ENCODE measurements at places on chromosomes 3 and 15.

DNA sequence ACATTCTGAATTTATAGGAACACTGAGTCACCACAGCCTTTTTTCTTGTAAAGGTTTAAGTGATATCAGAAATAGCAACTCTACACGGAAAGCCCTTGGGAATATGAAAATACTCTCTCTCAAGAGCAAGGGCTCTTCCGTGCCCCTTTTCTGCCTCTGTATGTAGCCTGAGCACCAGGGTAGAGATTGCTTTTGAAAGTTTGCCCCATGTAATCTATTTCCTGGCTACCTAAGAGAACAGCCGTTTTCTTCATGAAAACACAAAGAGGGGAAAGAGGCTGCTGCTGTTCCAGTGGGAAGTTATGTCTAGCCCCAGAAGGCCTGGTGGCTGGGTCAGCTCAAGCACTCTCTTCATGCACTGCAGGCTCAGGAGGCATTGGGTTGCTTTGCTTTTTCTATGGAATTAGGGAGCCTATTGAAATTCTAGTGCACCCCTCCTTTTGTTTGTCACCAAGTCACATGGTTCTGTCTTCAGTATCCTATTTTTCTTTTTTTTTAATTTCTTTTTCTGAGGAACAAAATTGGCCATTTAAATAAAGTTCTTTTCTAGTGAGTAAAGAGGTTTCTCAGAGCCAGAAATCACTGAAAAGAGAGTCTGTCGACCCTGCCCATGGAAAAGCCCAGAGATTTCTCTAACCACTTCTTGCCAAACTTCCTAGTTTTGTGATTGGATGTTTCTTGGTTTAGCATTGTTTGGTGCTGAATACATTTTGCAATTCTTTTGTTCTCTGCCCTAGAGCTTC lies 39.5 kb downstream of the TIGIT start:
- DNase-seq: no peak

GRCh38 chr3:188954590-188955208 lies 217.1 kb upstream of the TPRG1 start:
- DNase-seq: peak; percentile 89

DNA sequence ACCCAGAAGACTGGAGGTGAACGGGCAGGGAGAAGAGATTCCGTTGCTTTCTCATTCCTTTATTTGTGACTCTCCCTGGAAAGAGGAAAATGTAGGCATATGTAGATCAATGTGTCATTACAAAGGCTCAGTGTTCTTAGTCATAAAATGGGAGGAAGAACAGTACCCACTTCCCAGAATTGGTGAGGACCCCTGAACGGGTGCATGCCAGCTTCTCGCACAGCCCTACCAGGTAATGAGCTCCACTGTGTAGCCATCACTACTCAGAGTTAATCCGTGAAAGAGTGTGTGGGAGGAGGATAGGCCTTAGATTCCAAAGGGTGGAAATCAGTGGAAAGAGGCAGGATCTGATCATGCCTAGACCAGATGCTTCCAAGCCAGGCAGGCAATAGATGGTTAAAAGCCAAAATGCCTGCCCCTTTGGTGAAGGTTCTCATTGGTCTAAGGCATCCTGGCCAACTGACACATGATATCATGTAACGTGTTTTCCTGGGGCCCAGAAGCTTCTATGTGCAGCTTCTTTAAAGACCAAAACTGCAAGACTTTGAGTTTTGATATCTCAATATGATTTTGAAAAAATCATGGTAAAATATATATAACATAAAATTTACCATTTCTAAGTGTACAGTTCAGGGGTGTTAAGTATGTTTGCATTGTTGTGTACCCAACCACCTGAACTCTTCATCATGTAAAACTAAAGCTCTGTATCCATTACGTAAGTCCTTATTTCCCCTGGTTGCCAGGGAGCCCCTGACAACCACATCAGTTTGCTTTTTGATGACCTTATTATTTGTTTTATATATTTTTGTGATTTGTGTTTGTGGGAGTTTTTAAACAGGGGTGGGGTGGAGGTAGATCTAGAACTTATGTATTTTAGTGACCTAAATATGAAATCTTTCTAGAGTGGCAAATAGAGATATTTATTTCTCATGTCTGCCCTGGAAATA lies 402.2 kb upstream of the CFAP20DC start:
- DNase-seq: no peak

- no peak for DNase-seq
These were observed at the start of gene TRIM69 for GRCh38 chr15:44736181-44736765. Gene TRIM69 (plus strand): TSS chr15:44736528. CDS start chr15:44736705, 177 bp downstream.

GRCh38 chr3:71069797-71070196 lies 513.7 kb downstream of the FOXP1 start:
- DNase-seq: peak; percentile 57

DNA sequence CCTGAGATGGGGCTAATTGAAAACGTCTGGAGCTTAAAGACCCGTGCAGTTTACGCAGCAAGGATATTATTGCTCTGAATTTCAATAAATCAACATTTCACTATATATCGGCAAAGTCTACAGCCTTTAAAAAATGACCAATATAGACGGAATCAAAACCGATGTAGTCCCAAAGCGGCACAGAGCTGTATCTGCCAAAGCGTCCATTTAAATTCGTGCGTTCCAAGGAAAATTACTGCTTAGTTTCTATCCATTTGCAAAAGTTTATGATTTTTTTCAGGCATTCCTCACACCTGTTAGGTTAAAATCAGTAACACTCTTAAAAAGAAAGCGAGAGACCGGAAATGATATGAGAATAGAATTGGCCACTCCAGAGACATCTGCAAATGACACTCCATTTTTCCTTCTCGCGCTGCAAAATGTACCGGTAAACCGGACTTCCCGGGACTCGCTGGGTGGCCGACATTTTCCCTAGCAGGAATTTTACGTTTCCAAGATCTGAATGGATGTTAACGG lies 777 bp upstream of the EIF4A2 start:
- no peak for DNase-seq

DNA sequence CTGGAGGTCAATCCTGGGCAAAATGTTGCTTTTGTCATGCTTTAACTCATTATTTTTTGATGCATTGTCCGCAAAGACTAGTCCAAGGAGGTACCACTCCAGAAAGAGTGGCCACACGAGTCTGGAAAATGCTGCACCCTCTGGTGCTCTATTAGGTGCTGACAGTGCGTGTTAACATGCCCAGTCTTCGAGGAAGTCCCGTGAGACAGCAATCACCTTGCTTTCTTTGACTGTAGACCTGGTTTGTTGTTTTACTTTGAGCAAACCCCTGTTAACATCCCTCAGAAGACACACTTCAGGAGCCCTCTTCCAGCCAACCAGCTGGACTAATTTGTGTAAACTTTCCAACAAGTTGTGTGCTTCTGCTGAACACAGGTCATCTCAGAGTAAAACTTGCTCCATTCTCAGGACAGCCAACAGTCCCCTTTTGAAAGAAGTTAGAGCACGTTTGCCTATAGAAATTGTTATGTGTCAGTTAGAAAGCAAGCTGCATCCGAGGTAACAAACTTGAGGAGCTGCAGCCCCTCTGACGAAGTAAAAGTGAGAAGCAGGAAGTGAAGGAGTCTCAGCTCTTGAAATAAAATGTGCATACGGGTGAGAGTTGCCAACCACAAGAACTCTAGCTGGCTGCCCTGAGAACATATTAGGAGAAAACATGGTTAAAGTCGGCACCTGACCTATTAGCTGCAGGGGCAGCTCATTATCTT lies 205.0 kb downstream of the LPP start:
- DNase-seq: no peak

GRCh38 chr3:135218304-135218703 lies 423.2 kb downstream of the EPHB1 start:
- no peak for DNase-seq

- peak; percentile 76 for DNase-seq
These were observed 17.8 kb upstream of the MAP4 start for GRCh38 chr3:48034000-48034516.

- DNase-seq: peak; percentile 28
These were observed 67.5 kb upstream of the AKAP13 start for GRCh38 chr15:85312929-85313331.

- no peak for DNase-seq
These were observed 4.7 kb upstream of the CORO2B start for GRCh38 chr15:68574046-68574445.

DNA sequence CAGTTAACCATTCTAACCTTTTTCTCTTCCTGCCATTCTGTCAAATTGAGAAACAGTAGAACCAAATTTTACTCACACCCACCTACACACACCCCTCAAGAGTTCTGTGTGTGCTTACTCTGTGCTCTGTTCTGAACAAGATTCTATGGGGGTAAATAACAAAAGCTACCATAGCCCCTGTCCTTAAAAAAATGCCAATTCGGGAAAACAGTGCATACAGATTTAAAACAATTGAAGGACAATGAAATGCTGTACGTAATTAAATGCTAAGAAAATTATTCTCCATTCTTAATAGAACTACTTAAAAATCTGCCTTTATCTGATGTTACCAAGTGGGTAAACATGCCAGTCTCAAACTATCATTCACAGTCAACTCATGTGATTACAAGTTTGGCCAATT lies 1107.5 kb downstream of the TUSC7 start:
- DNase-seq: no peak

DNA sequence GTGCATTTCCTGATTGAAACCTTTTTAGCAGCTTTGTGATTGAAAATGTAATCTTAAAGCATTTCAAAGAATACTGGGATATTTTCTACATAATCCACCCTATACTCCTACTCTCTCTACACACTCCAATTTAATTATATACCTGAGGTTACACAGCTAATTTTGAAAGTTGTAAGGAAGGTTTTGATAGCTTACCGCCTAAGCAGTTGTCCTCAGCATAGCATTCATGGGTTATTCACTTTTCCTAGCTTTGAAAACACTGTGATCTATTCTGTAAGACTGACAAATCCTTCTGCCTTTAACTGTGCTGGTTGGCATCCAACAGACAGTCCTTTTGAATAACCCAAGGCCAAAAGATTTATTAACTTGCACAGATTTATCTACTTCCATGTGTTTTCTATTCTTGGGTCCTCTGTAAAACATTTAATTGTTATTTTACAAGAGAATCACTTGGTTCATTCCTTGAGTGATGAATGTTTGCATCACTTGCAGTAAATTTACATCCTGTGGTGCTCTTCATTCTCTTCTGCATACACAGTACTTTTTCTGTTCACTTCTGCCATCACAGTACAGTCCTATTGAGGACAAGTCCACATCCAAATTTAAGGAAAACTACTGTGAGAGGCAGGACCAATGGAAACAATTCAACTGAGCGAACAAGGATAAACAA lies 44.8 kb downstream of the SERPINI1 start:
- no peak for DNase-seq

GRCh38 chr15:73822998-73823397 lies 50.4 kb upstream of the TBC1D21 start:
- DNase-seq: no peak

DNA sequence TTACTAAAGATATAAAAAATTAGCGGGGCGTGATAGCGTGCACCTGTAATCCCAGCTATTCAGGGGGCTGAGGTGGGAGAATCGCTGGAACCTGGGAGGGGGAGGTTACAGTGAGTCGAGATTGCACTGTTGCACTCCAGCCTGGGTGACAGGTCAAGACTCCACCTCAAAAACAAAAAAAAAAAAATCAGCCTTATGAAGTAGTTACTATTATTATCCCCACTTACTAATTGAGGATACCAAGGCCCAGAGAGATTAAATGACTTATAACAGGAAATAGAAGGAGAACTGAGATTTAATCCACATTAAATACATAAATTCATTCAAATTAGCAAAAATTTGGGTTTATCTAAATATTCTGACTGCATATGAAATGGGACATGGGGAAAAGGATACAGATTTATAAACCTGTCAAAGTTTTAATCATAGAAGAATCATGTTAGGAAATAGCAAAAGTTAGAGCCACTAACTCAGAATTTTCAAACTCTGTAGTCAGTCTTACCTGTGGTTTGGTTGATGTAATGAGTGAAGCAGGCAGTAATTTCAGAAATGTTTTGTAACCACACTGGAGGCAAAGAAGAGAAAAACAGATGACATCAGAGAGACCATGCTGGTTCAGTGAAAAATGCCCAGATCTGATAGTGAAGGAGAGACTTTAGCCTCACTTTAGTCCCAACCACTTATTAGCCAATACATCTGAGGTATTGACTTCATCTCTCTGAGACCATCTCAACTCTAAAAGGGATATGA lies 25.0 kb upstream of the ACAP2 start:
- DNase-seq: no peak

DNA sequence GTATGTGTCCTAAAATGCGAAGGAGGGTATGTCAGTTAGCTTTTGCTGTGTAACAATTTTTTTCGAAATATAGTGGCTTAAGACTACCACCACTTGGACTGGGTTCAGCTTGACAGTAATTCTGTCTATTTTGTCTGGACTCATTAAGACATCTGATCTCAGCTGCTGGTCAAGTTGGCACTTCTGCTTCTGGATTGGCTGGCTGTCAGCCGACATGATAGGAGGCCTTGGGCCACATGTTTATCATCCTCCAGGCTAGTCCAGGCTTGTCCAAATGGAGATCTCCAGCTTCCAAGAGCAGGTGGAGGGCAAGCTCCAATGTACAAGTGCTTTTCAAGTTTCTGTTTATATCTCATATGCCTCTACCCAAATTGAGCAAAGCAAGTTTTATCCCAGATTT lies 95.9 kb downstream of the GALK2 start:
- DNase-seq: no peak

GRCh38 chr15:41855261-41855961 lies 16.8 kb downstream of the PLA2G4B start:
- DNase-seq: no peak

- peak; percentile 49 for DNase-seq
These were observed 117.3 kb downstream of the ADAMTS17 start for GRCh38 chr15:100224206-100225185.

GRCh38 chr15:87732976-87733375 lies 523.6 kb downstream of the NTRK3 start:
- peak; percentile 11 for DNase-seq

DNA sequence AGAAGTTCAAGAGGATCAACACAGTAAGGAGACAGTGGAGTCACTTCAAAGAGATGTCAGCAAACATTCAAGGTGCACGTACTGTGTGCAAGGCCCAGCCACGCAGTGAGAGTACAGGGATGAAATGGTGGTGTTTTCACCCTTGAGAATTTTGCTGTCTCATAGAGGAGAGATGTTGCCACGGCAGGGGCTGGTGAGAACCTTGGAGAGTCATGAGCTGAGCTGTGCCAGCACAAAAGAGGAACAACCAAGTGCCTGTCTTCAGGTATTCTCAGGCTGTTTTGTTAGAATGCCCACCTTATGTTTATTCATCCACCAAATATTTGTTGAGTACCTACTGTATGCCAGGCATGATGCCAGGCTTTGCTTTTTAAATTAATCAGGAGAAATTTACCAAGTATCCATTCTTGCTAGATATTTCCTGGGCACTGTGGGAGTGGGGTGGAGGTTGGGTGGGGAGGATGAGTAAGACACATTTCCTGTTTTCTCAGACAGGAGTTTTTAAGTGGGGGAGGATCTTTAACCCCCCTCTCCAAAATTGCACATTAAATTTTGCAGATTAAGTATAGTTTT lies 72.6 kb downstream of the SLC6A11 start:
- DNase-seq: no peak

GRCh38 chr3:24378313-24378712 lies 116.3 kb downstream of the THRB start:
- DNase-seq: no peak

GRCh38 chr3:111895071-111895470 lies 36.0 kb downstream of the PHLDB2 start:
- DNase-seq: peak; percentile 36

GRCh38 chr3:108126348-108126747 lies 35.5 kb upstream of the CD47 start:
- no peak for DNase-seq

- no peak for DNase-seq
These were observed 315.2 kb downstream of the UACA start for GRCh38 chr15:70447928-70448698.

GRCh38 chr3:65883613-65884012 lies 155.1 kb downstream of the MAGI1 start:
- peak; percentile 5 for DNase-seq

Data from Daoy (cell line).